Occipital lobe (tissue), 3 donors: ENCODE measurements at places on chromosomes 12 and 14. TPM values are rescaled to one million over a fixed set of nuclear protein-coding genes. Genes with fewer than 3 reads are reported as not detected.
A peak's percentile ranks its signal among the peaks of the same experiment; 100 is the strongest.

GRCh38 chr14:98370352-98370751 is 901.6 kb downstream of the BCL11B start:
- no peak for DNase-seq

The CAPS2 gene
- 10.0 TPM for total RNA-seq

DNA sequence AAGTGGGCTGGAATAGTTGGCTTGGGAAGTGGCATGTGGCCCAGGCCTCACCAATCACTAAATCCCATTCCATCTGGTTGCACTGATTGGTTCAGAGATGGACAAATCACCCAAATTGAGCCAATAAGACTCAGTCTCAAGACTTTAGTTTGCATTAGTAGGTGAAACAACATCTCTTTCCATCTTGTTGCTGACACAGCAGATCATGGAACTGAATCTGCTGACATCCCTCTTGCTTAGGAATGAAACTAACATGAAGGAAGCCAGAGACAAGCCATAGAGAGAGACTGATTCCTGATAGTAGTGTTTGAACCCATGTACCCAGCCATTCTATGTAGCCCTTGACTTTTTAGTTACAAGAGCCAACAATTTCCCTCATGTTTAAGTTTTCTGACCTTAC is 307.0 kb downstream of the GLT1D1 start:
- DNase-seq: no peak

- no peak for DNase-seq
Measured at GRCh38 chr12:94813314-94813713, 163.0 kb upstream of the TMCC3 start.

- no peak for DNase-seq
Measured at GRCh38 chr14:56751471-56751870, 58.8 kb downstream of the OTX2 start.

The MIP gene
- 0.62 TPM for total RNA-seq

DNA sequence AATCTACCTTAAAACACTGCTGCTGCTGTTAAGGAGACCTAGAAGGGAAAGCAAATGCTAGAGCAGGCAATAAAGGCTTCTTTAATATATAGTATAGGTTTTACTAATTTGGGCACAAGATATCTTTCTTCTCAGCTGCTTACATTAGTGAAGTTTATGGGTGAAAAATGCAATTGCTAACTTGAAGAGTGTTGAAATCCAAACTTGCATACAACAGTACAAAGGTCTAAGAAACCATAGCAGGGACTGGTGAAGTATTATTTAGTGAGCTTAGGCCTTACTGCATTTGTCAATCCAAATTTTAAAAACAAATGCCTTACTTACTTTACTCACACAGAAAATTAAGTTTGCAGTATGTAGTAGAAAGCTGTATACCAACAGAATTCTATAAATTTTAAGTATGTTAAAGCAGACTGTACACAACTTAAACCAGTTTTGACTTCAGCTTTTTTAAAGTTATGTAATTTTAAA is 1.4 kb upstream of the AP4S1 start:
- no peak for DNase-seq

GRCh38 chr14:90545382-90545781 is 148.6 kb downstream of the CALM1 start:
- DNase-seq: no peak

- DNase-seq: peak; percentile 3
Measured at GRCh38 chr14:59055439-59056045, 132.9 kb upstream of the DAAM1 start.

DNA sequence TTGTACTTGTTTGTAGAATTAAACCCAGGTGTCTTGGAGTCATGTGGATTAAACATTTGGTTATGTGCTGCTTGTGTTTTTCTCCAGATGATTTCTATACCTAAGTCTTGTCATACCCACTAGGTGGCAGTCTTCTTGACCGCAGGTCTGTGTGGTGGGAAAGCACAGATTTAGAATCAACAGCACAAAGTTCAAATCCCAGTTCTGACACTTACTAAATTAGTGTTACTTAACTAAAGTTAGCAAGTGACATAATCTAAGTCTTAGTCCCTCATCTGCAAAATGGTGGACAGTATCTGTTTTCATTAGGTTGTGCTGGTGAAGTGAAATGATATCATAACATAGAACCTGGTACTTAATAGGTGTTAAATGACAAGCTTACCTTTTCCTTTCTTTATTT is 151.0 kb upstream of the ARHGAP5 start:
- DNase-seq: no peak

The SIRT4 gene
- total RNA-seq: 4.5 TPM

The ITGA7 gene
- 6.2 TPM for total RNA-seq

DNA sequence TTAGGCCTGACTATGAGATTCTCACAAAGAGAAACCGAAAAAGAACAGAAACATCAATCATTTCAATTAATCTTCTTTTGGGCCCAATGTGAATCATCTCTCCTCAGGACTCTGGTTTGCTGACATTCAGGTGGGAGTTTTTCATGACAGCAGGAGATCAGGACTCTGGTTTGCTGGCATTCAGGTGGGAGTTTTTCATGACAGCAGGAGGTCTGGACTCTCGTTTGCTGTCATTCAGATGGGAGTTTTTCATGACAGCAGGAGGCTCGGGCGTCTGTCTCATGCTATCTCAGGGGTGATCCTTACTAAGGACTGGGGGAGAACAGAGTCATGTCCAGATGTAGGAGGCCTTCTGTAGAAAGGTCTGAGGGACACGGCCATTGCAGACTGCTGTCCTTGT is 40.1 kb upstream of the PARP11 start:
- no peak for DNase-seq

- no peak for DNase-seq
Measured at GRCh38 chr12:108967869-108968540, 52.9 kb downstream of the SVOP start.

DNA sequence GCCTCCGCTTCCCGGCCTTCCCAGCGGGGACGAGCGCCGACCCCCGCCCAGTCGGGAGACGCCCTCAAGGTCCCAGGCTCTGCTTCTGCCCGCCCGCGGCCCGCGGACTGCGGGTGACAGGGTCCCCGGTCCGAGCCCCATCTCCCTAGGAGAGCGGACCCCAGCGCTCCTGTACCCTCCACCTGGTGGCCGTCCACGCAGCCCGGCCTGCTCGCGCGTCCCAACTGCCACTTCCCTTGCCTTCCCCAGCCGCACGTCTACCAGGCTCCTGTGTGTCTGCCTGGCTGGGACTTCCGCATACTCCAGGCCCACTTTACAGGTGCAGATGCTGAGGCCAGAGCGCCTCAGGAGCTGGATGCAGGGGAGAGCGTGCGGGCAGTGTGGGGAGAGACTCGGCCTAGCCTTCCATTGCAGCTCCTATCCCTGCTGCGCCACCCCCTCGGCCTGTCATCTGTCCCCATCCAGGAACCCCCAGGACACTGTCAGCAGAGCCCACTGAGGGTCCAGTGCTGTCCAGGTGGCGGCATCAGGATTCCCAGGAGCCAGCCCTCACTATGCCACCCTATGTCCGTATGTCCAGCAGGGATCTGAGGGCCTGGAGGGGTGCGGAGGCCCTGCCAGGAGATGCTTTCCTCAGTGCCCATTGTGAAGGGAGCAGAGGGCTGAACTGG is 8.0 kb upstream of the ANKRD9 start:
- no peak for DNase-seq

- no peak for DNase-seq
Measured at GRCh38 chr12:119894916-119895315, 17.8 kb upstream of the CIT start.

The TBX3 gene
- 1.2 TPM for total RNA-seq

DNA sequence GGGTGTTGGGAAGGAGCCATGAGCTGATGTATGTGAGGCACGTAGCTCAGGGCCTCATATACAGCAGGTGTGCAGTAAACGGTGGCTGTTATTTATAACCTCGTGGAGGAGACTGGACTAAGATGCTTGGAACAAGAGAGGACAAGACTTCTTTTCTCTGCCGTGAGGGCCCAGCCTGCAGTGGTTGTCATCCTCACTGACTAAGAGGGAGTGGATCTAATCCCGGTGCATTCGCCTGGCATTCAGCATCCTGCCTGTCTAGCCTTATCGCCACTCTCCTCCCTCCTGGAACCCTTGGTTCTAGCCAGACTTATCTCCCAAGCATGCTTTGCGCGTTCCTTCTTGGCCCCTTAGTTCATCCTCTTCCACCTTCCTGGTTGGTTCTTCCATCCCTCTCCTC is 3.9 kb downstream of the TSPAN9 start:
- no peak for DNase-seq
